ENCODE measurements at places on chromosomes 12 and 14. TPM values are rescaled to one million over a fixed set of nuclear protein-coding genes. Genes with fewer than 3 reads are reported as not detected.

DNA sequence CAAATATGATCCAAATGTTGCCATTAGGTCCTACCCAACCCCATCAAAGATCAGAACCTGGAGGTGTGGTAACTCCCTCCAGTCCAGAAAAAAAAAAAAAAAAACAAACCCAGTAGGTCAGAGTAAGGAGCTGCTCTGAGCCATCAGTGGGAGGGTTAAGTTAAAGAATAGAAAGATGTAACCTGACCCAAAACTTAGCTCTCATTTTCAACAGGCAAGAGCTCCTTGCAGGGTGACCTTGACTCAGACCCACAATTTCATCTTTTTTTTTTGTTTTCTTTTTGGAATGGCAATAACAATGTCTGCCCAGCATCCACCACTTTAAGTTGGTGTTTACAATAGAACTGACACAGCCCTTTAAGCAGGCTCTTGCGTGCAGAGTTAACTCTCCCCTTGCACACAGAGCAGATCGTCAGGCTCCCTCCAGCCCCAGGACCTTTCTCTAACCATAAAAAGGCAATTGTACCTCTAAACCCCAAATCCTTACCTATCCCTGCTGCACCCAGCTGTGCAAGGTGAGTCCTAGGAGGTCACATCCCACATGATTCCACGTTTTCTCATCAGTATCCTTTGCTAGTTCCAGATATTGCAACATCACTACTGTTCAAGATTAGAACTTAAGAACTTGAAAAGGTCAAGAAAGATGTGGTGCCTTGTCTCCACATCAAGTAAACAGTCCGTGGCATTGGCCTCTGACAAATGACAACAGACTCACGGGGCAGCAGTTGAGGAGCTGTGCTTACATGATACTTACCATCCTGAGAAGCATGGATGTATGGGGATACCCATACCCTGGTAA is 178.6 kb upstream of the EEA1 start:
- no peak for DNase-seq
- H3K4me3 ChIP-seq, result no peak overlapping the region
- H3K36me3 ChIP-seq, result no peaks in the 10 kb centered on the region
- no peak overlapping the region for H3K27ac ChIP-seq
- H3K4me1 ChIP-seq, result no peaks in the 10 kb centered on the region

DNA sequence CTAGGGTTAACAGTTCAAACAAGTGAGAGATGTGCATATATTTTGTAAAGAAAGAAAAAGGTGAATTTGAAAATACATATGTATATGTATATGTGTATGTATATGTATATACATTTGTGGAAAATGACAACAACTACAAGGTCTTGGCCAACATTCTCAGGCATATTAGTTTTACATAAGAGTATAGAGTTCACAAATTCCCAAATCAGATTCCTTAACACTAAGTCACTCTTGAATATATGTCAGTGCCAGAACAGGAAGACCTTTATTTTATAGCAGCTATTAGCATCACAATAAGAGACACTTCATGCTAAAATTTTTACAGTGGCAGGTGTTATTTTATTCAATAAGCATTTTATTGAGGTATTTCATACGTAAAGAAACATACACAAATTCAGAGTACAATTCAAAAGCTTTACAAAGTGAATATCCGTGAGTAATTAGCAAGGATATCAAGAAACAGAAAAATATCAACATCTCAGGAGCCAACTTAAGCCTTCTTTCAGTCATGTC is 179.7 kb downstream of the SLC6A15 start:
- H3K27ac ChIP-seq, result no peak overlapping the region

KERA gene
- not detected for total RNA-seq

DNA sequence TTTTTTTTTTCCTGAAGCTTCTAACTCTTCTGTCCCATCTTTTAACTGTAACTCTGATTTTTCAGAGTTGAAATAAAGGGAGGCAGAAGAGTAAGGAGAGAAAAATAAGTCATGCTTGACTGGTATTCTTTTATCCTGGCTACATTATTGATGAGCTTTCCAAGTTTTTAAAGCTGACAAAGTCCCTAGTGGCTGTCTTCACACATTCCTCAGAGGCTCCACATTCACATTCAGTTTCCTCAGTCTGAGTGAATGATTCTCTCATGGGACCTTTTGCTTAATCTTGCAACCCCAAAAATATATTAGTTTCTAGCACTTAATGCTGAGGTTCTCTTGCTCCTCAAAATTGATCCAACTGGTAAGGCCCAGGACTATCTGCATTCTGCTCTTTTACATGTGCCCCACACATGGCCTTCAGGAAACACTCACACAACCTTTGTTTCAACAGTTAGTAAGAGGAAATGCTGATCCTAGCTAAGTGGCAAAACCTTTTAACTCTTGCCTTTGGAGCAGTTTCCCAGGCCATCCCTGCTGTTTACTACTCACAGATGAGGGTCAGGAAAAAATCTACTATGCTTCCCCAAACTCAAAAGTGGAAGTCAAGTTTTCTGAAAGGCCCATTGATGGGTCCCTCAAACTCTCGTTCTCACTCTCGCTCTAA is 61.7 kb upstream of the SLC6A15 start:
- H3K4me3 ChIP-seq, result no peak overlapping the region
- H3K4me1 ChIP-seq, result no peaks in the 10 kb centered on the region
- H3K27ac ChIP-seq, result no peak overlapping the region

SIX4 gene
- 2.1 TPM for total RNA-seq

DNA sequence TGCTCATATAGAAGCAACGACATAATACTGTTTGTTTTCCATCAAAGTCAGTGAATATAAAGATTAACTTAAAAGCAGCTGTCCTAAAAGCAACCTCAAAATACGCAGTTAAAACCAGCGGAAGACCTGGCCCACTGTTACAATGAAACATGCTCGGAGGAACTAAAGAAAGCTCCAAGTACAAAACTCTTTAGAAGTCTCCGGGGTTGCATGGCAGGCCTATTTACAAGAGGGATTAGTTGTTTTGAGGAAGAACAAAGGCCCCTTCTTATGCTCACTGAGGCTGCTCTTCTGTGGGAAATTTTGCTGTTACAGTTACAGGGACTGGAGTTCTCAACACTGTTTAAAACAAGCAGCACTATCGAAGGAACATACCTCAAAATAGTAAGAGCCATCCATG is 75.9 kb upstream of the C12orf71 start:
- H3K4me3 ChIP-seq, result no peak overlapping the region
- no peaks in the 10 kb centered on the region for H3K4me1 ChIP-seq
- H3K27ac ChIP-seq, result no peak overlapping the region

GRCh38 chr14:37246427-37246829 is 48.7 kb downstream of the MIPOL1 start:
- no peak overlapping the region for H3K27ac ChIP-seq
- H3K4me1 ChIP-seq, result no peaks in the 10 kb centered on the region
- DNase-seq, result no peak
- no peaks in the 10 kb centered on the region for H3K36me3 ChIP-seq

- H3K4me3 ChIP-seq, result no peak overlapping the region
- no peaks in the 10 kb centered on the region for H3K27me3 ChIP-seq
- H3K27ac ChIP-seq, result no peak overlapping the region
- H3K4me1 ChIP-seq, result no peaks in the 10 kb centered on the region
- H3K36me3 ChIP-seq, result no peaks in the 10 kb centered on the region
Observed at GRCh38 chr12:51409846-51410245, 14.8 kb upstream of the SLC4A8 start.

DNA sequence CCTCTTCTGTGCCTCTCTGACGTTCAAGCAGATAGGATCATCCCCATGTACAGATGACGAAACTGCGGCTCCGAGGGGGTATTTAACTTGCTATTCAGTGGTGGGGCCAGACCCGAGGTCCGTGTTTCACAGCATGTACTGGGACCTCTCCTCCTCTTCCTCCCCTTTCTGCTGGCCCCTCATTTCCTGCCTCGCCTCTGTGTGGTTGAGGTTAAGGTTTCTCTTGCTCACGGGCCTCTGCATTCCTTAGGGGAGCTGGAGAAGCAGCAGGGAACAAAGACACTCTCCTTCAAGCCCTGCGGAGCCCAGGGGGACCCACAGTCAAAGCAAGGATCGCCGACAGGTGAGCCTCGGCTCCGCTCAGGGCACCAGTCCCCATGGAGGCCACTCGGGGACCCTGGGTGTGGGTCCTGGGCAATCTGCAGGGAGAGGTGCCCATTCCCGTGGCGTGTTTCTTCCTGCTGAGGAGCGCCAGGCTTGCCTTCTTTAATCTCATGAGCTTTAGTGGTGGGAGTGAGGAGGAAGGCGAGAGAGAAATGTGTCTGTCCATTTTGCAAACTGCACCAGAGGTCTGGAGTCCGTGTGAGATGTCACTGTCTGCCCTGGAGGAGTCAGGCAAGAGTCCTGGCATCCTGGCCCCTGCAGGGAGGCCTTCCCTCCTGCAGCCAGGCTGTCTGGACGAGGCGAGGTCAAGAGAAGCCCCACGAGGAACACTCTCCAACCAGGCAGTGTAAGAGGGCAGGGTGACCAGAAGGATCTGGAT is 45.0 kb downstream of the SLC6A12 start:
- no peak overlapping the region for H3K27ac ChIP-seq
- H3K4me1 ChIP-seq, result no peaks in the 10 kb centered on the region
- no peak overlapping the region for H3K4me3 ChIP-seq
- H3K36me3 ChIP-seq, result no peaks in the 10 kb centered on the region
- DNase-seq, result no peak

ACSM4 gene
- total RNA-seq, result not detected

ST8SIA1 gene
- total RNA-seq, result 3.6 TPM

AKAP5 gene
- 5.4 TPM for total RNA-seq

- DNase-seq, result peak; percentile 77
- peak within 1 kb of the TSS; percentile 89 for H3K27ac ChIP-seq
- peaks cover 3% of the 10 kb centered on the region for H3K4me1 ChIP-seq
- H3K27me3 ChIP-seq, result no peaks in the 10 kb centered on the region
Observed at GRCh38 chr12:12349711-12350665, at the start of gene MANSC1. Gene MANSC1 (minus strand): TSS chr12:12350242. CDS start chr12:12343314, 6,928 bp downstream.

- no peak for DNase-seq
- H3K4me1 ChIP-seq, result peaks cover 4% of the 10 kb centered on the region
- peaks cover 77% of the 10 kb centered on the region for H3K36me3 ChIP-seq
- peak overlapping the region; percentile 65 for H3K27ac ChIP-seq
- no peak overlapping the region for H3K4me3 ChIP-seq
- H3K27me3 ChIP-seq, result no peaks in the 10 kb centered on the region
Observed at GRCh38 chr14:23079716-23080115, 15.2 kb downstream of the ACIN1 start.

DNA sequence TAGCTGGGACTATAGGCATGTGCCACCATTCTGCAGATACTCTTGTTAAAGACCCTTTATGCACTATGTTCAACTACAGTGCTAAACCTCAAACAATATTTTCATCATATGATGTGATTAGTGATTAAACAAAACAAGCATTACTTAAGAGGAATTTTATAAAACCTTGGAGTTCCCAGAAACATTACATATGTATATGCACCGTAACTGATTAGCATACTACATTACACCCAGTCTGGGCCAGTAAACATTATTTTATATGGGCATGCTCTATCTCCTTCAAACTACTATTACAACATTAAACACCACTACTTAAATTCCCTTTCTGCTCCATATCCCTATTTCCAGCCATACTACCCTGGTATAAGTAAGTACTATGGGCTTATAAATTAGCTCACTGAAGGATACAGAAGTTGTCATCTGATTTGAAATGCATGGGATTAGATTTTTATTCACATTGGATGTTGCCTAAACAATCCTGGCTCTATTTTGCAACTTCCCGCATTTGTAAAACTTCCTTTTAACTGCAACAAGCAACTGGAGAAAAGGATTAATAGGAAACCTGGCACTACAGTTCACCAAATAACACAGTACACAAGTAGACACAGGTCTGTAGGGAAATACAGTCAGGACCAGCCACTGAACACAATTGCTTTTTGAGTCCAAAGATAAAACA is 205.8 kb downstream of the MED13L start:
- no peaks in the 10 kb centered on the region for H3K36me3 ChIP-seq
- DNase-seq, result no peak
- no peak overlapping the region for H3K27ac ChIP-seq
- peaks cover 37% of the 10 kb centered on the region for H3K4me1 ChIP-seq
- H3K27me3 ChIP-seq, result no peaks in the 10 kb centered on the region

OR4L1 gene
- not detected for total RNA-seq

DNA sequence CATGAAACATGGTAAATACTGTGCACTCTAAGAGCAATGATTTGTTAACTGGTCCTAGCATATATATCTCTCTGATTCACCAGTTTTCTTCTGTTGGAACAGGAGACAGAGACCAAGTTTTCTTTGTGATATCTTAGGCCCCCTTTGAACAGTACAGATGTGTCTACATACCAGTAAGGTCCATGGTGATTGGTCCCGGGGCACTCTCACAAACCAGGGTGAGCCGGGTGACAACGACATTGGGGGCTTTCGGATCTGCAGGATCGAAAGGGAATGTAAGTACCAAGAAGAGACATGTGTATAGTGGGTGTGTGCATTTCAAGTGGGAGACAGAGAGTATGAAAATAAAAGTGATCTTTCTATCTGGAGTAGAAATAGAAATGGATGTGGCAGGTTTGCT is 11.3 kb upstream of the ERP27 start:
- no peak overlapping the region for H3K4me3 ChIP-seq
- H3K27ac ChIP-seq, result peak overlapping the region; percentile 85
- no peaks in the 10 kb centered on the region for H3K27me3 ChIP-seq

DNA sequence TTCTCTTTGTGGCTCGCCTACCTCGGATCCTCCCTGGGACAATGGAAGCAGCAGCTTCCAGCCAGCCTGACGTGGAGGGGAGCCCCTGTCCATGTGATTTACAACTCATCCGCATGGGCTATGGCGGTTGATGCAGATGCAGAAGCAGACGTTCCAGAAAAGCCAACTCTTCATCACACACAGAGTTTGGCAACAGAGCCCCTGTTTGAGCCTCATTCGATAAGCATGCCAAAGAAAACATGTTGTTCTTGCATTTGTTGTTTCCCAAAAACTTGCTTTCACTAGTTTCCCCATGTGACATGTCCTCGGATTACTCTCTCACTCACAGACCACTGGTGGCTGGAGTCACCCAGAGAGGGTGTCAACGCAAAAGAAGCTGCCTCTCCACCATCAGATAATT is 16.4 kb upstream of the TC2N start:
- H3K4me1 ChIP-seq, result no peaks in the 10 kb centered on the region
- no peaks in the 10 kb centered on the region for H3K36me3 ChIP-seq
- DNase-seq, result no peak
- no peaks in the 10 kb centered on the region for H3K27me3 ChIP-seq

- DNase-seq, result no peak
- no peak overlapping the region for H3K27ac ChIP-seq
- no peaks in the 10 kb centered on the region for H3K27me3 ChIP-seq
Observed at GRCh38 chr14:67935371-67935770, 115.8 kb downstream of the RAD51B start.

DNA sequence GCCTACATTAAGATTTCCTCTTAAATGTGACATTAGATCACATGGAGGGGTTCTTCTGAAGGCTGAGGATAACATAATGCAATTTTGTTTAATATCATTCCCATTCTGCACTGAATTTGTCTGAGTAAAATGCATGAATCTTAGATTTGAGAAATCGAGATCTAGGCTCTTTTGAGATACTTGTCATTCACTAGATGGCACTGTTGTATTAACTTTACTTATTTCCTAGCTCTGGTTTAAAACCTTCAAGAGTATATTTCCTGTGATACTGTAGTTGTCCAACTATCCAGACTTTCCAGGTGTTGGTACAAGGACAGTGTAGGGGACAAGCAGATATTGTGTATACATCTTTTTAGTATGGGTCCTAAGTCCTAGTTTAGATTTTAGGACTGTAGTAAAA is 91.7 kb upstream of the SEL1L start:
- no peaks in the 10 kb centered on the region for H3K4me1 ChIP-seq
- no peak overlapping the region for H3K27ac ChIP-seq
- H3K27me3 ChIP-seq, result no peaks in the 10 kb centered on the region
- no peak for DNase-seq

All from upper lobe of left lung (tissue), 6 donors.